ENCODE measurements at places on chromosomes 16 and 17. TPM values are rescaled to one million over a fixed set of nuclear protein-coding genes. Genes with fewer than 3 reads are reported as not detected.

NPLOC4 gene
- total RNA-seq: 51.7 TPM

RNF166 gene
- total RNA-seq: 16.0 TPM

DNA sequence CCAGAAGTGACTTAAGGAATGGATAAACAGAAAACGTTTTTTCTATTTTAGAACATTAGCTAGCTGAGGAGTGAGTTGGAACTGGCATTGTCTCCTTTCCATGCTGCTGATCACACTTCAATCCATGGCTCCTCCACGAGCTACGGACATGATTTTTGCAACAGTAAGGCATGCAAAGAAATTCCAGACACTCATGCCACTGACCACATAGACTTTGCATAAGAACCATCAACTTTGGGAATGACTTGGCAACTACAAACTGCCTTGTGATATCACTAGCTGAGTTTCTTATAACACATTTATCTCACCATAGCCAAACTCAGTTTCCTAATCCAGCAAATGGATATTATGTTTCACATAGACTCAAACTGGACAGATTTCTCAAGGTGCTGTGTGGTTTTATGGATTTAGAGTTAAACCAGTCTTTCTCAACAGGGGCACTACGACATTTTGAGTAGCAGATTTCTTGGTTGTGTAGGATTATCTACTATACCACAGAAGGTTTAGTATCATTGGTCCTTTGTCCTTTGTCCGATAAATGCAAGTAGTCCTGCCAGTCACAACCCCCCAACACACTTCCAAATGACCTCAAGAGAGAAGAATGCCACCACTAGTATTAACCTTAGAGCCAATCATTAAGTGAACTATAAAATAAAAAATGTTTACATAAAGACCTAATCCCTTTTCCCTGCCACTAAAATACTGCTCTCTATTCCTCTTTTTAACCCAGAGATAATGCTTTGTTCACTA lies 48.3 kb upstream of the C17orf78 start:
- DNase-seq: no peak

DNA sequence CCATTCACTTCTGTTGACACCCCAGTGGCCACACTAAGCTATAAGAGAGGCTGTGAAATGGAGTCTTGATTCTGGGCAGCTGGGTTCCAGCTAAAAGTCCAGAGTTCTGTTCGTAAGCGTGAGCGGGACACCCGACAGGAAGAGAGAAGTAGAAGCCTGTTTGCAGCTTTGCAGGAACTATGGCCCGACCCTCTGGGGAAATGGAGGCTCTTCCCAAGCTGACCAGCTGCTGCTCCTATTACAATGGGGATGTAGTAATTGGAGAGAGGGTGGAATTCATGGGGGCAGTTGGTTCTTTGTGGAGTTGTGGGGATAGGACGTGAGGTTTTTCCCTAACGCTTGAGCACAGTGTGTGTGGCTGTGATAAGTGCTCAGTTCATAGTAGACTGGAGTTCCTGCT lies 28.4 kb downstream of the UBALD1 start:
- DNase-seq: no peak

DNA sequence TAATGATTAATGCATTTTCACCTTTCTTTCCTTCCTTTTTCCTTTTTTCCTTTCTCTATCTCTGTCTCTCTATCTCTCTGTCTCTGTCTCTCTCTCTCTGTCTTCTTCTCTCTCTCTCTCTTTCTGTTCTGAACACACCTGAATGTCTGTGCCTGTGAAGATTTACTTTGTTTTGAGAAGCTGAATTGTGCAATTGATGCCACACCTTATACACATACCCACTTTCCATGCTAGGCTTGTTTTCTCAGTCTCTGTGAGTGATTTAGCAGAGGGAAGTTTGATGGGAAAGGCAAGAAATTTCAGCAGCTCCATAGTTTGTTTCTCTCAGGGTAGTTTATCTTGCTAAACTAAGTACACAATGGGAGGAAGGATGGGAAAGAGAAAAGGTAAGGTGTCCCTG lies 9.3 kb upstream of the CAPNS2 start:
- no peak for DNase-seq

GRCh38 chr16:28915181-28915580 lies 9.9 kb downstream of the RABEP2 start:
- no peak for DNase-seq

GRCh38 chr16:27447301-27447700 lies 45.3 kb downstream of the IL21R start:
- no peak for DNase-seq

DNA sequence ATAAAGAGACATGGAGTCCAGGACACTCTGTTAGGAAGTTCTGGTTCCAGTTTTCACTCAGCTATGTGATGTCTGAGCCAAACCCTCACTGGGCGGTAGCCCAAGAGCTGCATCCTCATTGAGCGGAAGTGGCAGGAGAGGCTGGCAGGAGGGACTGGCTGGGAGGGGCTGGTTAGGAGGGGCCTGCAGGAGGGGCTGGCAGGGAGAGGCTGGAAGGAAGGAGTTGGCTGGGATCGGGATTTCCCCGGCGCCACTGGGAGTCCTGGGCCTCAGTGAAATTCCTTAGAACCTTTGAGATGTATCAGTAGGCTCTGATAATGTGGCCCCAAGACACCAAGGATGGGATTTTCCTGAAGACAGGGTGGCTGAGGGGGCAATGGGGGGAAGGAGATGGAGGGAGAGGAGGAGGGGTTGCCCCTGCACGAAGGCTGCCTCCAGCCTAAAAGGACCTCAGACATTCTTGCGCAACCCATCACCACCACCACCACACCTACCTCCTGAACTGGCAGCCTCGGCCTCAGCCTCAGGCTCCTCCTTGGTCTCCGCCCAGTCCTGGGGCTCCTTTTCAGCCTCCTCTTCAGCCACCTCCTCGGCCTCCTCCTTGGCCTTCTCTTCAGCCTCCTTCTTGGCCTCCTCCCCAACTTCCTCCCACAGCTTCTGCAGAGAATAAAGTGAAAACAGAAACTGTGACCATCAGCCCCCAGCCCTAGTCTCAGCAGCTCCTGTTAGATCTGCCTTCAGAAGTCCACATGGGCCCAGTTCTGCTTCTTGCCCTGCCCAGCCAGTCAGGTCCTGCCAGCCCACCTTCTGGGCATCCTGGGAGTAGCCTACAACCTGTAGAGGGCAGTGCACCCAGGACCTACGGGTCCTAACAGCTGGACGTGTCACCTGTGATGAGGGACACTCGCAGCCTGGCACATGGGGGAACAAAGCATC lies 31.7 kb downstream of the CNGB1 start:
- no peak for DNase-seq

DNA sequence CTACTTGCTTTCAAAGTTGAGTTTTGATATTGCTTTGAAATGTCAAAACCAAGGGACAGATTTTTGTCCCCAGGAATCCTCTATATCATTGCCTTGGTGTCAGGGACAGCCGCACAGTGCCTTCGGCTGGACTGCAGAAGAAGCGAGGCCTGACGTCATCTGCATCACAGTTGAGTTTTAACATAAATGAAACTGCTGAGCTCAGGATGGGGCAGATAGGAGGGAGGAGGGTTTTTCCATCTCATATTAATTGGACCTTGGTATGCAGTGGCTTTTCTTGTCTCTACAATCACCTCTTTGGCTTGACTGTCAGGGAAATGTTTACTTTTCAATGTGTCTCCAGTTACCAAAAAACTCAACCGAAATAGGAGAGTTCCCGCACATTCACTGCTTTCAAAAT lies 111.3 kb downstream of the AATF start:
- no peak for DNase-seq

DNA sequence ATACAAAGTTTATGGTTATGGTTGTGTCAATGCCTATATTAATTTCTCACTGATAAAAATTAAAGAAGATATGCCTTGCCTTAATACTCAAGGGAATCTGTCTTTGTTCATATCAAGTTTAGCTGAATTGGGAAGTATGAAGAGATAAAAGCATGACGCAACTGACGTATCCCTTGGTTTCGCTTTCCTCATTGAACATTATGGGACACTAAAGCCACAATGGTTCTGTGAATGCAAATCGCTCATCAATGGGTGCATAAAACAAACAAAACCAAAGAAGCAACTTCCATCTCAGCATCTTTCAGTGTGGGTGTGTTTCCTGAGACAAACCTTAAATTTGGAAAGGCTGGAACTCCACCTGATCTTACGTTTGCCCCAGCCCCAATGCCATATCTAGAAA lies 108.2 kb downstream of the NPIPB5 start:
- DNase-seq: no peak

- no peak for DNase-seq
Measured at GRCh38 chr17:67183531-67183930, 61.5 kb downstream of the HELZ start.

- DNase-seq: no peak
Measured at GRCh38 chr17:44599298-44600175, 42.3 kb downstream of the FZD2 start.

DNA sequence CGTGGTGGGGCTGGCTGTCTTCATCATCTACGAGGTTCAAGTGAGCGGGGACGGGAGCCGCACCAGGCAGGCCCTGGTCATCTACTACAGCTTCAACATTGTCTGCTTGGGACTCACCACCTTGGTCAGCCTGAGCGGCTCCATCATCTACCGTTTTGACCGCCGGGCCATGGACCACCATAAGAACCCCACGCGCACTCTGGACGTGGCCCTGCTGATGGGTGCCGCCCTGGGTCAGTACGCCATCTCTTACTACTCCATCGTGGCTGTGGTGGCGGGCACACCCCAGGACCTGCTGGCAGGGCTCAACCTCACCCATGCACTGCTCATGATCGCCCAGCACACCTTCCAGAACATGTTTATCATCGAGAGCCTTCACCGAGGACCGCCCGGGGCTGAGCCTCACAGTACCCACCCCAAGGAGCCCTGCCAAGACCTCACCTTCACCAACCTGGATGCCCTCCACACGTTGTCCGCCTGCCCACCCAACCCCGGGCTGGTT lies 5.1 kb upstream of the OTOP3 start:
- DNase-seq: no peak

All from sigmoid colon (tissue), 7 donors.